ENCODE measurements at places on chromosomes 7 and 10. TPM values are rescaled to one million over a fixed set of nuclear protein-coding genes. Genes with fewer than 3 reads are reported as not detected.
A peak's percentile ranks its signal among the peaks of the same experiment; 100 is the strongest.

Gene MRLN
- total RNA-seq = not detected

Gene NIPSNAP2
- total RNA-seq = 59.9 TPM

Gene SPAM1
- not detected for total RNA-seq

DNA sequence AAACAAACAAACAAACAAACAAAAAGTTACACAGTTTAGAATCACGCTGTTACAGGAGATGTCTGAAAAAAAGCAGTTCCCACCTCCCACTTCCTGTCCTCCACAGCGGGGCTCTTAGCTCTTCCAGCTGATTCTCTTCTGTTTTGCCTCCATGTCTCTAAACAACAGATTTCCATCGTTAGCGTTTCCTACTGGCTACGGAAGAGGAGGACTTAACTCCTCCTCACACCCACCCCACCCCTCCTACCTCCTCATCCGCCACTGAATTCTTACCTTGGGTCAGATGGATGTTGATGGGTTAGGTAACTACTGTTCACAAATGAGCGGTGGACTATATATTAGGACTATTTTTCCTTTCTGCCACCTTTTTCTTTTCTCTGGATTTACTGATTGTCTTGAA, 36.8 kb upstream of the NUB1 start:
- peak overlapping the region; percentile 69 for H3K4me3 ChIP-seq
- peaks cover 25% of the 10 kb centered on the region for H3K27me3 ChIP-seq
- peak overlapping the region; percentile 63 for H3K27ac ChIP-seq
- DNase-seq = no peak
- H3K36me3 ChIP-seq = no peaks in the 10 kb centered on the region

DNA sequence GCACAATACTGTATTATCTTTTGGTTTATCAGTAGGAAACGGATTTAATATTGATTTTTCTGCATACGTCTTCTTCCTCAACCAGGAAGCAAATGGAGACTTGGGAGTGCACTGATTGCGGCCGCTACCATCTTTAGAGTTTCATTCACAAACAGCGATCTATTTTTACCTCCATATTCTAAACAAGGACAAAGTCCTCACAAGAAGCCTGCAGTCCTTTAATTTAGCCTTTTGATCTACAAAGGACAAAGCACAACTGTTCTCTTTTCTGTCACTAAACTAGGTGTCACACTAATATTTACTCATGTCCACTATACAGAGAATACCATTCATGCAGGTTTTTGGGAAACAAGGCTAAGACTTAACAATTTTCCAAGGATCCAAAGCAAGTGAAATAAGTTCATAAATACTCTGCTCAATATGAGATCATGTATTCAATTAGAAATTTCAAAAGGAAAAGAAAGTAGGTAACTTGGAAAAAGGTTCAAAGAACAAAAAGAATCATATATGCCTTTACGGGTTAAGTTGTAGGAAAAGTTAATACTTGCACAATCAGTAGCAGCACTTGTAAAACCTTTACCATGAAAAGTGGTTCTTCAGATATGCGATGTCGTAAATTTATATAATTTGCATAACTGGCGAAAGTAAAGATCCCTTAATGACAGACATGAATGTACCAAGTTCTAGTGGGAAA, 92.1 kb downstream of the UPF2 start:
- H3K27ac ChIP-seq = no peak overlapping the region
- H3K36me3 ChIP-seq = peaks cover 24% of the 10 kb centered on the region
- H3K4me3 ChIP-seq = no peak overlapping the region
- no peaks in the 10 kb centered on the region for H3K4me1 ChIP-seq
- no peaks in the 10 kb centered on the region for H3K27me3 ChIP-seq
